ENCODE measurements at places on chromosomes 1 and 21.

GRCh38 chr1:39061951-39062350 lies 35.8 kb downstream of the NDUFS5 start:
- DNase-seq = no peak

DNA sequence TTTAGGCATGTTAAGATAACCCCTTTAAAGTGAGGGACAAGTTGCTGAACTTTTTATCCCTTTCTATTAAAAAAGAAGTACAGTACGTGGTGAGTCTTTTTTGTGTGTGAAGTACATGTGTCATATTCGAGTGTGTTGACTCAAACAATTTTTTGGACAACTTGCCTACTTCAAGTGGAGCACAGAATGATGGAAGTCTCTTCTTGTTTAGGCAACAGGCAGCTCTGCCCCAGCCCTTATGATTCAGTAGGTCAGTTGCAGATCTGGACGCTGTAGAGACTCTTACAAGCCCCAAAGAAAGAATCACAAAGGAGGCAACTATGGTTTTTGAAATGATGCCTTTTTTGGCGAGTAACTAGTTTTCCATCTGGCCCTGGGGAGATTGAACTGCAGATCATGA lies 14.4 kb upstream of the ZFP69B start:
- no peak for DNase-seq

DNA sequence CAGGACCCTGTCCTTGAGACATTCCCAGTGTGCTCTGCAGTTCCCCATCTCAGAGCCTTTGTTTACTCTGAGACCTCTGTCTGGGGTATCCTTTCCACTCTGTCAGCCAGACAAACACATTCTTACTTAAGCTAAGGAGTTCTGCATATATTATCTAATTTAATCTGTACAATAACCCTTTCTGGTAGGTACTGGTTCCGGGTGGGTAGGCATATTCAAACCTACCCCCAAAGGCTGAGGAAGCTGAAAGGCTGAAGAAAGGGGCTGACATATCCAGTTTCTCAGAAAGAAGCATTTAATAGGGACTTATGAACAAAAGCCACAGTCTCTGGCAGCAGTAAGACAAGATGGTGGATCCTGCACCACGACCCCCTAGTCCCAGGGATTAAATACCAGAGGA lies 53.1 kb downstream of the KCNN3 start:
- no peak for DNase-seq

- no peak for DNase-seq
Observed at GRCh38 chr1:224432672-224433040, 1.9 kb downstream of the WDR26 start.

GRCh38 chr1:194710671-194711070 lies 1524.3 kb upstream of the B3GALT2 start:
- no peak for DNase-seq

DNA sequence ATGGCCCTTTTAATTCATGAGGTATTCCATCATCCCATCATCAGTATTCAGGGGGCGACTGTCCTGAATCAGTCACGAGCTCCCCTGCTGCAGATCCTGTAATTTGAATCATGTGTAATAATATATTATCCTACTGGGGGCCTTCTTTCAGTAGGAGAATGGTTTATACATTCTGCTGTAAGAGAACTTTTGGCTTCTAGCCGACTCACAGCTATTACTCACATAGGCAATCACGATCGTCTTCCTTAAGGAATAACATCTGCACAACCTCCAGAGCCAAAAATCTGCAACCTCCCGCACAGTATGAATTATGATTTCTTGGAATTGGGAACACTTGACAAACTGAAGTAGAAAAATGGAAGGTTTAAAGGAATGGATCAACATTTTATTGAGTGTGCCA lies 343.0 kb downstream of the USP25 start:
- no peak for DNase-seq

- DNase-seq = no peak
Observed at GRCh38 chr1:23644555-23644866, 47.1 kb upstream of the RPL11 start.

DNA sequence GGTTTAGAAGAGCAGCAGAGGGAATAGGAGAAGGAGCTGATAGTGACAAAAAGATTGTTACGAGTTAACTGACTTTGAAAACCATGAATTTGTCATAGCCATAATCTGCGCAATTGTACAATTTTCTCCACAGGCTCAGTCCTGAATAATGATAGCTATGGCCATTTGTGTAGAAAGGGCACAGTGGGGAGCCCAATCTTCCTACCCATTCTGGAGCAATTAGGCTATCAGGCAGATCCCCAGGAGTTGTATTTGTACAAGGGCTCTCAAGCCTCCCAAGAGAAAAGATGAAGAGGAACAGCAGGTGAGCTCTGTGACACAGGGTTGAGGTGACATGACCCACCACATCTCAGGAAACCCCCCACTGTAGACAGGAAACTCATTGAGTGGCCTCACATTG lies 42.1 kb upstream of the SAMD13 start:
- no peak for DNase-seq

DNA sequence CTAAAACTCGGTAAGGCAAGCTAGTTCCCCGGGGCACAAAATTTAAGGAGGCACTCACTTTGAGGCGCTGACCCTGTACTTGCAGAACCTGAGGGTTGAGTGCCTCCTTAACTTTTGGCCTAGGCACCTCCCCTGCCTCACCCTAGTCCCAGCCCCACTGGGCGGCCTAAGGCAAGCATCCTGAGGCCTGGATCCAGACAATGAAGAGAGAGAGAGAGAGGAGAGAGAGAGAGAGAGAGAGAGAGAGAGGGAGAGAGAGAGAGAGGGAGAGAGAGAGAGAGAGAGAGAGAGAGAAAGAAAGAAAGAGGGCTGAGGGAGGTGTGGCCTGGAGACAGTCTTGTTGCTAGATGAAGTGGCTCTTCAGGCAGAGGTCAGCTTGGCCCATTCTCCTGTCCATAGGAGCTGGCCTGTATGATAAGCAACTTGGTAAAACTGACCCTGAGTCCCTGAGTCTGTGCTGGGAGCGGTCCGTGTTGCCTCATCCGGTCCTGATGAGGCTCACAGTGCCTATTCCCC lies 7.4 kb upstream of the LRRN2 start:
- DNase-seq = no peak

DNA sequence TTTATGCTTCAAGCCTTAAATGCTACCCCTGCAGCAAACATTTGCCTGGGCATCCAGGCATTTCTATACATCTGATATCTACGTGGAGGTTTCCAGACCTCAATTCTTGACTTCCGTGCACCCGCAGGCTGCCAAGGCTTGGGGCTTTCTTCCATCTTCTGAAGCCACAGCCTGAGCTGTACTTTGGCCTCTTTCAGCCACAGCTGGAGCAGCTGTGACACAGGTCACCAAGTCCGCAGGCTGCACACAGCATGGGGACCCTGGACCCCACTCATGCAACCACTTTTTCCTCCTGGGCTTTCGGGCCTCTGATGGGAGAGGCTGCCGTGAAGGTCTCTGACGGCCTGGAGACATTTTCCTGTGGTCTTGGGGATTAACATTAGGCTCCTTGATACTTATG lies 5.4 kb upstream of the HAO2 start:
- DNase-seq = no peak

- no peak for DNase-seq
Observed at GRCh38 chr1:218917656-218918055, 256.0 kb upstream of the LYPLAL1 start.

DNA sequence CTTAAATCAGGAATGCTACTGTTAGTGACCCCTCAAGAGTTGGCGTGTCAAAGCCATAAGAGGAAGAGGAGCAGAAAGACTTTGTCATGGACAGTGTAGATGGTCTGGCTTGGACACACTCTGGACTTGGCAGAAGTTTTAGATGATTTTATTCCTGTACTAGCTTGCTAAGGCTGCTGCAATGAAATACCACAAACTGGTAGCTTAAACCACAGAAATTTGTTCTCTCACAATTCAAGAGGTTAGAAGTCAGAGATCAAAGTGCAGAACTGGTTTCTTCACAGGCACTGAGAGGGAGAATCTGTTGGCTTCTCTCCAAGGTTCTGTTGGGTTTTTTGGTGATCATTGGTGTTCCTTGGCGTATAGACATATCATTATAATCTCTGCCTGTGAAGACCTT lies 869.8 kb upstream of the B3GALT2 start:
- no peak for DNase-seq

- no peak for DNase-seq
Observed at GRCh38 chr1:87437663-87438295, 109.1 kb downstream of the LMO4 start.

DNA sequence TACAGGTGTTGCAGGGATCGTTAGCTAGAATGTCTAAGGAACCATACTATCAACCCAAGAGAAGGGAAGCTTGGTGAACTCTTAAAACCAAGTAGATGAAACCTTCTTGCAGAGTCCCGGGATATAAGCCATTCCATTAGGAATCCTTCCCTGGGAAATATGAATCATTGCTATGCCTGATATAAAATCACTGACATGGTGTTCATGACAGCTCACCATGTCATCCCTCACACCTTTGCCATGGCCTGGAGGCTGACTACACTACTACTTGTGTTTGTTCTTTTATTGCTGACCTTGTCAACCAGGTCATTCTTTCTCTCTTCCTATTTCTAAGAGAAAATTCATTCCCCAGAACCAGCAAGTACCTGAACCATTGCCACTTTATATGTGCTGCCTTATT lies 12.1 kb downstream of the ST6GALNAC3 start:
- DNase-seq = no peak

DNA sequence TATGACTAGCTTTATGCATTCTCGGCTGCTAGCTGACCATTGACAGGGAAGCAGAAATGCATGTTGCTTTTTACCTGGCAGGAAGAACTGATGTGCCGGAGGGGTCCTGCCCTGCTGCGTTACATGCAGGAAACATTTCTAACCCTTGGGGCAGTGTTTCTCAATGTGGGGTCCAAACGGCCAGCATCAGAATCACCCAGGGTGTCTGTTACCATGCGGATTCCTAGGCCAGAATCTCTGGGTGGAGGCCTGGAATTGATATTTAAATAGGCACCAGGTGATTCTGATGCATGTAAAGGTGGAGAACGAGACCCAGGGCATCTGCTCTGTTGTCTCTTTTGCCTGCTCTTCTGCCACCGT lies 182.7 kb downstream of the PCP4 start:
- no peak for DNase-seq

GRCh38 chr1:187680823-187681222 lies 852.1 kb downstream of the PLA2G4A start:
- no peak for DNase-seq

- no peak for DNase-seq
Observed at GRCh38 chr21:30625449-30626165, 5.2 kb downstream of the KRTAP20-4 start.

GRCh38 chr1:162835157-162835899 lies 25.6 kb downstream of the CCDC190 start:
- DNase-seq = no peak

DNA sequence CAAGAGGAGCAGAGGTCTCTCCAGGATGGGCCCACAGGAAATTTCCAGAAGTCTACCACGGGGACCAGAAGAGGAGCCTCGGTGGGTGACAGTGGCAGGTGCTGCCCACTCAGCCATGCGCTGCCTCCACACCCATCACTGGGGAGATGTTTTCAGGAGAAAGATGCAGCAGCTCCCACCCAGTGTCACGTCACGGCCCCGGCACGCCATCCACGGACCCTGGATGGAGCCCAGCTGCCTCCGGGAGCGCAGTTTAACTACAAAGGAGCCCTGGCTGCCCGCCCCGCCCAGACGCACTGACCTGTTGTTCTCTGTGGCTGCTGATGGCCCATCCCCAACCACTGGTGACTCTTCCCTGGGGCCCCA lies 6.8 kb downstream of the TSPEAR start:
- peak; percentile 62 for DNase-seq

GRCh38 chr1:162387226-162388082 lies 5.9 kb downstream of the C1orf226 start:
- DNase-seq = peak; percentile 52

DNA sequence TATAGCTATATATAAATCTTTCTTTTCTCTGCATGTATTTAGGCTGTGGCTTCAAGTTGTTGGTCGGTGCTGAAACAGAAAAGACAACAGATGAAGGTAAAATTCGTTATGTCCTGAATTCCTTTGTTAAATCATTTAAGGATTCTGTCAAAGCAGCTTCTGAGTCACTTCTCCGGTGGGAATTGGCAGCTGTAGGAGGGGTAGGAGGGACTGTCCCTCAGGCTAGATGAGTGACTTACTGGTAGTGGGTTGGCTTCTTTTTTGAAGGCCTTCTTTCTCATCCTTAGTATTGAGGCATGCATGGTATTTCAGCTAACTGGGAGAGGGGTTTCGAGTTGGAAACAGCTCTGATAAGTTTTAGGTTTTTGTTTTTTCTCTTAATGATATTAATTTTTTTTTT lies 22.1 kb upstream of the NEXN start:
- DNase-seq = no peak

GRCh38 chr21:43632373-43632905 lies 26.8 kb downstream of the HSF2BP start:
- DNase-seq = no peak

- no peak for DNase-seq
Observed at GRCh38 chr1:234613128-234613875, 3.3 kb upstream of the IRF2BP2 start.

DNA sequence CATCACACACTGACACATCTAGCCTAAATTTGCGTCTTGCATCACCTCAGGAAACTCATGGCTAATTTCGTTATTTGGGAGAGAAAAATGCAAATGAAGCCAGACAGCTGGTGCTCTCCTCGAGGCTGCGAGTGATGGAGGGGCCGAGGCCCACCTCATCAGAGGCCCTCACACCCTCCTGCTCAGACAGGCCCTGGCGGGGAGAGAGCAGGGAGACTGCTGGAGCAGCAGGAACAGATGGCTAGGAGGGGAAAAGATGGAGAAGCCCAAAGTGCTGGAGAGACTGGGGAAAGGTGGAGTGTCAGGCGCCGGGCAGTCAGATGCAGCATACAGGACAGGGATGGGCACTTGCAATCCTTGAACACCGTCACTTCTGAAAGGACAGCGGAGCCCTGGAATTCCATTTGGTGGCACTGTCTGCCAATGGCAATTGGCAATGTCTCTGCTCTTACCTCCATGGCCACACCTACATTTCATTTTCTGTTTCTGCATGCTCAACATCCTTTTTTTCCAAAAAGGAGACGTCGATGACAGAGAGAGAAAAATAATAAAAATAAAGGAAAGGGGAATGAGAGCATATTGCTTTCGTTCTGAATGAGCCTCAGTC lies 286.2 kb downstream of the SPATA17 start:
- DNase-seq = no peak

- no peak for DNase-seq
Observed at GRCh38 chr1:22536506-22536905, 26.8 kb upstream of the EPHA8 start.
